ENCODE measurements at places on chromosomes 7 and 10.
A peak's percentile ranks its signal among the peaks of the same experiment; 100 is the strongest.

DNA sequence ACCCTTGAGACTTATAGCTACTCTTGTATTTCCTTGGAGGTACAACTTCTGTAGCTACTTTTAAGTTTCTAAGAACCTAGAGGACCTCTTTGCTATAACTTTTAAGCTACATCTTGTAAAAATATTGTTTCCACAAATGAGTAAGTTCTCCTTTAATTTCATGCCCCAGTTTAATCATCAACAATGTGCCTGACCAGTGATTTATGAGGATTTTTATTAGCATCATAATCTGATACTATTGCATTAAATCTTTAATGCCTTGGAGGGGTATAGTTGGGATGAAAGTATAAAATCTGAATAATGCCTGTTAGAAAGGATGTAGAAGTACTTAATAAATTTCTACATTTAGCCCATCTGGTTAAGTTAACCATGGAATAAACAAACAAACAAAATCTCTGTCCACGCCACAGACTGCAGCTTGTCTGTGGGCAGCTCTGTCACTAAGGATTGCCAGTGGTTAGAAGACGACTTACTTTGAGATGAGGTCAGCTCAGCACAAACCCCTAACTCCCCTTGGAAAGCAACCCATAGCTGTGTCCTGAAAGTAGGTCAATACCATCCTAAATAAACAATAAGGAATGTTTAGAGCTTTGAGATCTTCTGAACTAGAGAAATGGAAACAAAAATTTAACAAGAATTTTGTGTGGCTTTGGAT lies 18.3 kb downstream of the UBE2D1 start:
- peak; percentile 36 for DNase-seq

DNA sequence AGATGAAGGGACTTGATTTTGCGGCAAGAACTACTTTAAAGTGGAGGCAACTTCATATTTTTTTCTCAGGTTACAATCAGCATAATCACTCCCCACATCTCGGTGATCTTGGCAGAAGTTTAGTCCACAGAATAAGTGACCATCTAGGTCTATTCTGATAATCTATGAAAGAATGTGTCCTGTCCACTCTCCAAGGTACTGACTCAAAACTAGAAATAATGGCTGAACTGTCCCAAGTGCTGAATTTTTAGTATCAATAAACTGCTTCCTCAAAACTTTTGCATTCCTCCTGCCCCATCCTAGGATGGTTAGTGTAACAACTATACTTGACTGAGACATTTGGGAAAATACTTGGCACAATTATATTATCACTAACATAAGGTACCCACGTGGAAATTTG lies 10.9 kb upstream of the CHRM2 start:
- peak; percentile 69 for DNase-seq

- peak; percentile 95 for DNase-seq
Observed at GRCh38 chr7:100516135-100516812, 22.7 kb upstream of the AGFG2 start.

DNA sequence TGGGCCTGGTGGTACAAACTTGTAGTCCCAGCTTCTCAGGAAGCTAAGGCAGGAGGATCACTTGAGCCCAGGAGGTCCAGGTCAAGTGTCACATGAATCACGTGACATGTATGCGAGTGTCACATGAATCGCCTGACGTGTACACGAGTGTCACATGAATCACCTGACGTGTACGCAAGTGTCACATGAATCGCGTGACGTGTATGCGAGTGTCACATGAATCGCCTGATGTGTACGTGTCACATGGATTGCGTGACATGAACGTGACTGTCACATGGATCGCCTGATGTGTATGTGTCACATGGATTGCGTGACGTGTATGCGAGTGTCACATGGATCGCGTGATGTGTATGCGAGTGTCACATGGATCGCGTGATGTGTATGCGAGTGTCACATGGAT lies 9.5 kb upstream of the ADARB2 start:
- no peak for DNase-seq

GRCh38 chr10:103800789-103801540 lies 54.4 kb downstream of the SH3PXD2A start:
- DNase-seq = no peak

DNA sequence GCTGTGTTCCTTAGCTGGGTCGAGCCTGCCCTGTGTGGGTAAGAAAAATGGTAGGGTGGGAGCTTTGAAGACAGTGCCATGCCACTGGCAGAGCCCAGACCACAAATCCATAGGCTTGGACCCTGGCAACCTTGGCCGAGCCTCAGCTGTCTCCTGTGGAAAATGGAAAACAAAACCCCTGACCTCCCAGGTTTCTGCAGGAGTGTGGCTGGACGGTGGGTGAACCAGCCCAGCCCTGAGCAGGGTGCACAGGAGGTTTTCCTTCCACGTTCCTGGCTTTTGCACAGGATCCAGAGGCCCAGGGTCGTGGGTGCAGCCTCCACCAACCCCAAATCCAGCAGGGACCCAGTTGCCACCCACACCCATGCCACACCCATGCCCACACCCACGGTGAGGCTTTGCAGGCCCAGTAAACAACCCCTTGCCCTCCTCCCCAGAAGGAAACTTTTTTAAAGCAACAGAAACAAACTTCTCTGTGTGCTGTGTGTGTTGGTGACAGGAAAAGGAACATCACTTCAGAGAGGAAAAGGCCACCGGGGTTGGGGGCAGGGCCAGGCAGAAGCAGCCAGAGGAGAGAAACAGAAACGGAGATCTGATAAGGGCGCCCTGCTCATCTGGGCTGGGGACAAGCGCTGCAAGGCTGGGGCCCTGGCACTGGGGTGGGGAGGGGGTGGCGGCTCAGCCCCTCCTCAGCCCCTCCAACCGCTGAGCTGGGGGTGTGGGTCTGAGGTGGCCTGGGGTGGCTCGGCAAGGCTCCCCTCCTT lies 20.7 kb upstream of the ZMIZ1 start:
- no peak for DNase-seq

DNA sequence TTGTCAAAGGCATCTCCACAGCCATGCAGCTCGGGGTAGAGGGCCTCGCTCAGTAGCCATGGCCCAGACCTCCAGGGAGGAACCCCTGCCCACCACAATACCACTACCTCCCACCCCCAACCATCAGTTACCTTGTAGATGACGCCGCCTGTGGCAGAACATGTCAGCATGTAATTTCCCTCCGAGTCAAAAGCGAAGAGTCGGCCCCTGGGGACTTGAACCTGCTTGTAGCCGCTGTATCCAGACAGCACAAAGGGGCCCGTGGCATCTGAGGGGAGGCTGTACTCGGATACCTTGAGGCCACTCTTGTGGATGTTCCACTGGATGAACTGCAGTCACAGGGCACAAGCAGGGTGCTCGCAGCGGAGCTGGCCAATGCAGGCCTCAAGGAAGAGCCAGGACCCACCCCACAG lies 16.3 kb upstream of the CYREN start:
- DNase-seq = no peak

GRCh38 chr7:151245360-151246101 lies 3.0 kb downstream of the SMARCD3 start:
- peak; percentile 72 for DNase-seq

- DNase-seq = peak; percentile 22
Observed at GRCh38 chr7:137909042-137909441, 62.3 kb upstream of the DGKI start.

GRCh38 chr7:2559283-2559950 lies 638 bp downstream of the IQCE start:
- no peak for DNase-seq

DNA sequence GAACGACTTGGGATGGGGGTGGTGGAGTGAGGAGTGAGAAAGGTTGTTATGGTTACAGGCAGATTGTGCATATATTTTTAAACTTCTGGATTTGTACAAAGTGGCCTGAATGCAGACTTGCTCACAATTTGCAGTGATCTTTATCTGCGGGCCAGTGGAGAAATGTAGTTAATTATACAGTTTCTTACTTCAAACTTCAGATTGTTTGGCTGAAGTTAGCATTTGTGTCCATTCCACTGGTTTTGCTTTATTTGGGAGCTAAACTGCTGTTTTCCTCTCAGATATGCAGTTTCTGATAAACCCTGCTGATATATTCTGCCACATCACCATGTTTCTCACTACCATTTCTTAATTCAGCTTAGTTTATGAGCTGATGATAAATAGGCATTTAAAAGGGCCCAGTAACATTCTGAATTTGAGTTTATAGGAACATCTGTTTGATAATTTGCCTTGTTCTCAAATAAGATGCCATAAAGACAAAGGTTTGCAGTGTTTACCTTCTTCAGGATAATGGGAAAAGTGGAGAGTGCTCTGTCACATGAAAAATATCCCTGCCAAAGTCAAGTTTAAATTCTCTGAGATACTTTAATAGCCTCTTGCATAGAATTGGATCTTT lies 170.1 kb downstream of the ST7 start:
- DNase-seq = no peak

DNA sequence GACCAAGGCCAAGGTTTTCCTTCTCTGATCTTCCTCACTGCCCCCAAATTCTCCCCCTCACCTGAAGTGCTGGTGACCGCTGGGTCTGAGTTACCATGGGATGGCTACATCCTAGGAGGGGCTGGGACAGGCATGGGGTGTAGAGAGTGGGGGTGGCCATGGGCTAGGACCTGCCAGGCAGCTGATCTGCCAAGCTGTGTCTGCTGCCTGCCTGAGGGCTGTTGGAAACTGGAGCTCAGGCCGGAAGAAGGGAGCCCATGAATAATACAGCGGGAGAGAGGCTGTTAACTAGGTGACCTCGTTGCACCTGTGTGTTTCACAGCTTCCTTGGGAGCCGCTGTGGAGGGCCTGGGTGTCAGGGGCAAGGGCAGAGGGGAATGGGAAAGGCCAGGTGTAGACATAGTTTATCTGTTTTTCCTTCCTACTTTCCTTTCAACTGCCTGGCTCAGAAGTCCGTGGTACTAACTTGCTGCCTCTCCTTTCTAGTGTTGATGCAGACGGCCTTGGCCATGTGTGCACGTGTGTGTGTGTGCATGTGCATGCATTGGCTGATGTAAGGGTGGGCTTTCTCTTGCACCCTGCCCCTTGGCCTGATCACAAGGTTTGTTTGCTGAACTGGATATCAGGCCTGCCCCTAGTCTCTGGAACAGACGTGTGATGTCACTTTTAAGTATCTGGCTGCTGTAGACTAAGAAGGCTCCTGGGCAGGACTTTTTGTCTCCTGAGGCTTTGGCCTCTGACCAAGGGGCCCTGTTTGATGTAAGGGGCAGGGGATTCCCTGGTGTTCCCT lies 11.9 kb downstream of the CDH23 start:
- no peak for DNase-seq

- peak; percentile 5 for DNase-seq
Observed at GRCh38 chr7:47196106-47196645, 385.7 kb downstream of the TNS3 start.

DNA sequence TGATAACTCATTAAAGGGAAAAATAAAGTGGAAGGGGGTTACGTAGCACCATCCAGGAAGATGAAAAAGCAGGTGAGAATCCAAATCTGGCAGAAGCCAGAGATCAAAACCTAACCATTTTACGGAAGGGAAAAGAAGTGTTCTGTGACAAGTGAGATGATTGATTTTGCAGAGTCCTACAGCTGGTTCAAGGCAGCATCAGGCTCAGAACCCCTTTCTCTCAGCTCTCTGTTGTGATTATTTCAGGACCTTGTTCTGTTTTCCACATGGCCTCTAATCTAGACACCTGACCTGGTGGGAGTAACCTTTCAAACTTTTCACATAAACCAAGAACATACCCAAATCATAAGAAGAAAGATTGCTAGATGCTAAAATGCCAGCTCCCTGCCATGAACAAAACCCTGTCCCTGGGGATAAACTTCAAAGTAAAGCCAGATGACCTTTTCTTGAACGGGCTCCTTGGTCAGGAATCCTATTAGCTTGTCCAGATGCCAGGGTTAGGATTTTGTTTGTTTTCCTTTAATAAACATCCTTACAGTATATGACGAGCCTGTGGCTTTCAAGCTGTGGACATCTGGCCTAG lies 5.9 kb downstream of the DUSP5 start:
- no peak for DNase-seq

DNA sequence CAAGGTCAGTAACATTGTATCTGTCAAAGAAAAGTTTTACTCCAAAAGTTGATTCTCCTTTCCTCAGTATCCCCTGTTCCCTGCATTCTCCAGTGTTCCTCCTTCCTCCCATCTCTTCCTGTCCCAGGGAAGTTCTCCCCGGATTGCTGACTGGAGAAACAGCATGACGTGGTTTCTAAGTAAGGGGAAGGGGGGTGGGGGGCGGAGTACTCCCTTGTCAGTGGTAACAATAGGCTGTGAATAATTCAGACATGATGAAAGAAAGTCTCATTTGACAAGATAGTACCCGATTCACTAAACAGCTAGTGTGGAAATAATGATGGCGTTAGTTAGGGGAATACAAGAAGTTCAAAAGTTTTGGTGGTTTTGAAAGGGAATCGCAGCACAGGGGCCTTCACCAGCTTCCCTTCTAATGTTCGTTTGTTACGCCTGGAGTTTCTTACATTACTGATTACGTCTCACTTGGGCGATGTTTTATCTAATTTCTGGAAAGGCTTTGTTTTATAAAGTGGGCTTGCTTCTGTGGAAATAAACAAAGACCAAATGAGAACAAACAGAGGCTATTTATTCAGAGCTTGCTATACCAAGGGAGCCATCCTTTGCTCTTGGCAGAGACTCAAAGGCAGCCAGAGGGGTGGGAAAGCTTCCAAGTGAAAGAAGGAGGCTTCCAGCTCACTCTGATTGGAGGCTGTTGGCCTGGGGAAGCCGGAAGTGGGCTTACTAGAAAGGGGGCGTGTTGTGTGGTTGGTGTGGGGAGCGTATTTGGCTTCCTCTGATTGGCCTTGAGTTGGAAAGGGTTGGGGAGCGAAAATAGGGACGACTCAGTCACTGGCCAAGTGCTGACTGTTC lies 453.7 kb downstream of the SDK1 start:
- DNase-seq = peak; percentile 92

DNA sequence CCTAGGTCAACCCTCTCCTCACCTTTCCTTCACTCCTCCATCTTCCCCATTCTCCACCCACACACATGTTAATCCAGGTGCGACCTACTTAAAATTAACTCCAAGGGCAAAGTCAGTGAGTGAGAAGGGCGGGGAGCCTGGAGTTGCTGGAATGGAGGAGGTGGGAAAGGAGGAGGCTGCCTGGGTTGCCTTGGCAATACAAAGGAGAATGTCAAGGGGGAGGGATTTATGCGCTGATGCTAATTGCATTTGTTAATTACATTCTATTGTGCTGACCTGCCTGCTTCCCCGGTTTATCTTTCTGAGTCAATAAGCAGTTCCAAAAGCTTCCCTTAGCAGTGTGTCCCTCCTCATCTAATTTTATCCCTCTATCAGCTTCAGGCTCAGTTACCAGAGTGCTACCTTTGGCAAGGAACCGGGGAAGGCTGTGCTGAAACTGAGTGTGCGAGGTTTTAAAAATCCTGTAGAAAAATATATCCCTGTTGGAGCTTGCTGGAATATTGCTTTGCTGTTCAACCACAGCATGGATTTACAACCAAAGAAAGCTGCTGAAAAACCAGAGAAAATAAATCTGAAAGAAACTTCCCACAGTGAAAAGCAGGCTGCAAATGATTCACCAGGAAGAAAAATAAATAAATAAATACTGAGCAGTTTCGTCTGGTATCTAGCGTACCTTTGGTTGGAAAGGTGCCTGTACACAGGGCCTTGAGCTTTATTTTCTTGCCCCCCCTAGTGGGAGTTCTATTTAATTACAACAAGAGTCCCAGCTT lies 113.2 kb upstream of the DGKB start:
- DNase-seq = peak; percentile 80

DNA sequence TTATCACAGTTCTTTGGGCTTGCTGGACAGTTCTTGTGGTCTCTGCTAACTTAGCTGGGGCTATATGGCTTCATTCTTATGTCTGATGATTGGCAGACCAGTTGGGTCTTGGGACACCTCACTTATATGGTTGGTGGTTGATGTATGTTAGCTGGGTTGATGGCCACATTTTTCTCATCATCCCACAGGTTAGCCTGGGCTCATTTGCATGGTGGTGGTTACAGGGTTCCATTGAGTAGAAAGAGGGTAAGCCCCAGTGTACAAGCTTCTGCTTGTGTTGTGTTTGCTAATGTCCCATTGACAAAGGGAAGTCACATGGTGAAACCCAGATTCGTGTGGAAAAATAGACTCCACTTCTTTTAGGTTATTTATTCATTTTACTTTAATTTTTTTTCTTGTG lies 40.6 kb downstream of the TMEM60 start:
- no peak for DNase-seq

Data from astrocyte of the hippocampus (primary cell).